Tibial nerve (tissue), 4 donors: ENCODE measurements at places on chromosomes 12 and 14.

DNA sequence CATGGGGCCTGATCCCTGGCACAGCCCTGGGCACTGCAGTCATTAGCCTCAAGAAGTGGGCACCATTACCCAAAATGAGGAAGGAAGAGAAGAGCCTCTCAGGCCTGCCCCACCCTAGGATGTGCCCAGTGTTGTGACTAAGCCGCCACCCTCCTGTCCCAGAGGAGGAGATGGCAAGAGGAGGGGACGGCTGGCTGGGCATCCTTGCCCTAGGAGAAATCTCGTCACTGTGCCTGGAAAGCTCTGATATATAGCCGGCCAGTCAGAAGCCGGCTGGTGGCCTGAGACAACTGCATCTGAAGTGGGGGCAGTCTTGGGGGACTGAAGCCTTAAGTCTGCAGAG is 115.2 kb downstream of the LGMN start:
- H3K27ac ChIP-seq: no peak overlapping the region
- H3K36me3 ChIP-seq: no peaks in the 10 kb centered on the region
- no peaks in the 10 kb centered on the region for H3K27me3 ChIP-seq
- no peak overlapping the region for H3K4me3 ChIP-seq
- no peaks in the 10 kb centered on the region for H3K4me1 ChIP-seq

GRCh38 chr14:98114122-98114895 is 1157.7 kb downstream of the BCL11B start:
- H3K4me1 ChIP-seq: no peaks in the 10 kb centered on the region
- no peaks in the 10 kb centered on the region for H3K27me3 ChIP-seq
- H3K4me3 ChIP-seq: no peak overlapping the region
- H3K27ac ChIP-seq: no peak overlapping the region
- no peak for DNase-seq

DNA sequence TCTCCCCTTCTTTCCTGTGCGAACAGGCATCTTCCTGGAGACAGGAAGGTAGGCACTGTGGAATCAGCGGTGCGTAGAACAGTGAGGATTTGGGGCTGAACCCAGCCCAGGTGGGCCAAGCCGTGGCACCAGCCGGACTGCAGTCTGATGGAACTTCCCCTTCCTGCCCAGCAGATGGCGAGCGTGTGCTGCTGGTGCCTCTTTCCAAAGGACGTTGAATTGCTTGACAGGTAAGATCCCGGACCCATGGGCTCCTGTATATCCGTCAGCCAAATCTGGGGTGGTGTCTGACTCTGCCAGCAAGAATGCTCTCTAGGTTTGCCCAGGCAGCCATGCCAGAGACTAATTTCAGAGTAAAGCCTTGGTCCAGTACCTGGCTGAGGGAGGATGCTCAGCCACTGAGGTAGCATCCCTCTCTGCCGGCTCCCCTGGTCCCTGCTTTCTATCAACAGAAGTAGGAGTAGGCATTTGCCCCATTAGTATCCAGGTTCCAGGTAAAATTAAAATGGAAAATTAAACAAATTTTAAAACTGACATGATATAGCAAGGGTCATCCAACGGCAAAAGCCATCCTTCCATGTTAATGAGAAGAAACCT is 21.1 kb upstream of the KCNA5 start:
- no peaks in the 10 kb centered on the region for H3K27me3 ChIP-seq
- no peaks in the 10 kb centered on the region for H3K4me1 ChIP-seq
- no peaks in the 10 kb centered on the region for H3K36me3 ChIP-seq
- DNase-seq: no peak

- no peaks in the 10 kb centered on the region for H3K4me1 ChIP-seq
- peaks cover 8% of the 10 kb centered on the region for H3K36me3 ChIP-seq
These were observed 7.0 kb upstream of the CAPRIN2 start for GRCh38 chr12:30761730-30762129.

DNA sequence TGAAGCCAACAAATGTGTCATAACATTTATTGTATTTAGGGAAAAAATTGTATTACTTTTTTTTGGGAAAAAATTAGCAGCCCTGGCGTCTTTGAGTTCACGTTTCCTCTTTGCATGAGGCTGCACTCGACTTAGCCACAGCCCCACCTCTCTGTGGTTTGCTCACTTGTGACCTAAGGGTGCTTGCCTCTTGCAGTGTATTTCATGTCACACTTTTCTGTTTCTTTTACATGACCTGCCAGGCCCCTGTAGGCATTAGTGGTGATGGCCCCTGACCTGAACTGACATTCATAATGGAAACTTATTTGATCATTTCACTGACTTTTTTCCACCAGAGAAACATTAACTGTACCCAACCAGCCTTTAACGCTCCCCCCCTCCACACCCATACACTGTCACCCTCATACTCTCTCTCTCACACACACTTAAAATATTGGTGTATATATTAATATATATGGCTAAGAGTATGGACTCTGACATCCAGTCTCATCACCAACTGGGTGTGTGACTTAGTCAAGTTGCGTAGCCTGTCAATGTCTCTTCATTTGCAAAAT is 122.9 kb downstream of the PRKCH start:
- DNase-seq: no peak
- no peak overlapping the region for H3K4me3 ChIP-seq
- H3K4me1 ChIP-seq: no peaks in the 10 kb centered on the region
- H3K36me3 ChIP-seq: no peaks in the 10 kb centered on the region
- H3K27ac ChIP-seq: no peak overlapping the region
- H3K27me3 ChIP-seq: no peaks in the 10 kb centered on the region

DNA sequence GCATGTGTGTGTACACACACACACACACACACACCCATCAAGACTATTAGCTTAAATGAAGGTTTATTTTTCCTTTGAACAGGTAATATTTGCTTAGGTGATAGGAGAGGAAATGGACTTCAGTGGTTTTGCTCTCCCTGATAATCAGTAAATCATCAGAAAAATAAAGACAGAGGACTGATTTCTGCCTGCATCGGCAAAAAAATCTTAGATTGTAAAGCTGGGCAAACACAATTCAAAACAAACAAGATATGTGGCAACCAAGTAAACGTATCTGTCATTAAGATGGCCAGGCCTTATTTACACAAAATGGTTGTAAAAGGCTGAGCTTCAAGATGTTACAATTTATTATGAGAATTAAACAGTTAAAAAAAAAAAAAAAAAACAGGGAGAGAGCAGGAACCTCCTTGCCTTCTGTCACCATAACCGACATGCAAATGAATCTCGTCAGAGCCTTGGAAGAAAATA is 31.3 kb downstream of the PRKD1 start:
- no peak overlapping the region for H3K27ac ChIP-seq
- H3K27me3 ChIP-seq: no peaks in the 10 kb centered on the region
- H3K4me1 ChIP-seq: no peaks in the 10 kb centered on the region

GRCh38 chr14:103544388-103545218 is 15.6 kb downstream of the TRMT61A start:
- no peak for DNase-seq
- no peaks in the 10 kb centered on the region for H3K27me3 ChIP-seq
- H3K4me1 ChIP-seq: peaks cover 66% of the 10 kb centered on the region
- peak overlapping the region; percentile 79 for H3K27ac ChIP-seq
- H3K4me3 ChIP-seq: no peak overlapping the region
